Nephron progenitor cell (in vitro differentiated cells): ENCODE measurements at places on chromosomes 12 and 14.

DNA sequence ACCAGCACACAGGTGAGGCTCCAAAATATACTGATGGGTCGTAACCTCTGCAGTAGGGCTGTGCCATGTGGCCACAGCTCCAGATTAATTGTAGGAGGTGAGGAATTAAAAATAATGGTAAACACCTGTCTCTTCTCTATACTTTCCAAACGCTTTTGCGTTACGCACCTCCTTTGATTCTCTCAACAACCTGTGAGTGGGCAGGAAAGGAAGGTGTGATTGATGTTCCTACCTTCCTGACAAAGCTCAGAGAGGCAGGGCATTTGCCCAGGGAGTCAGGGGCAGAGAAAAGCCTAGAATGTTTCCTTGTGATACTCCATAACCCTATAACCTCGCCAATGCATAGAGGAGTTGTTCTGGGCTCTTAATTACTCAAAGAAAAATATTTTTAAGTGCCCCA is 124.9 kb downstream of the PRMT8 start:
- no peak for DNase-seq

DNA sequence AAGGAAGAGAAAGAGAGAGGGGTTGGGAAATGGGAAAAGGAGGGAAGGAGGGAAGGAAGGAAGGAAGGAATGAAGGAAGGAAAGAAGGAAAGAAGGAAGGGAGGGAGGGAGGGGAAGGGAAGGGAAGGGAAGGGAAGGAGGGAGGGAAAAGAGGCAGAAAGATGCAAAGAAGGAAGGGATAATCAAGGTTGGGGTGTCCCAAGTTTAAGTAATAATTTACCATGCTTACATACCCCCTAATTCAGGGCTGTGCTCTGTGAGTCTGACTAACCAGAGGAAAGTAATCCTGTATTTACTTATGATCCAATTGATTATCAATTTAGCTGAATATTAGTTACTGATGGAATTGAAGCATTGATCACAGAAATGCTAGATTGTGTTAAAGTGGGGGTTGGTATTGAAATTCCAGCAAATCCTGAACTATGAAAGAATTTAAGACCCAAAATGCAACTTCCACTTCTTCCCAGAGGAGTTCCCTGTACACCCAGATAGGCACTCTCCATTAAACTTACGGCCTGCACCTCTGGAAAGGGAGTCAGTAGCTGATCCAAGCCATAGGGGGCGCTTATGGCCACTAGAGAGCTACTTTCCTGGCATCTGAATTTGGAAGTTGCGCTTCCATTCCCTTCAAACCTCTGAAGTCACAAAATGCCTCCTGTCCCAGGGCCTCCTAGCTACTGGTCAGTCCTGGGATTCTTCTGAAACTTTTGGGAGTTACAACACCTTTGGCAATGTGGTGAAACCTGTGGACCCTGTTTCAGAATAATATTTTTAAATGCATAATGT is 162.7 kb upstream of the PWP1 start:
- no peak for DNase-seq

DNA sequence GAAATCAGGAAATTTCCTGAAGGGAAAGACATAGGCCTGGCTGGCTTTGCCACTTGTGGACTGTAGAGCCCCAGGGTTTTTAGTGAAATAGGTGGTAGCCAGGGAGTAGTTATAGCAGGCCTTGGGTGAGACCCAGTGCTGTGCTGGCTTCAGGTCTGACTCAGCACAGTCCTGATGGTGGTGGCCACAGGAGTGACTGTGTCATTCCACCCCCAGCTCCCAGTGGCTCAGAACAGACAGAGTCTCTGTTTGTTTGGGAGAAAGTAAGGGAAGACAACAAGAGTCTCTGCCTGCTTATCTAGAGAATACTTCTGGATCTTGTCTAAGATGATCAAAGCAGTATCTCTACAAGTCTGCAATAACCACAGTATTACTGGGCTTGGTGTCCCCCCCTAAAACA is 27.5 kb upstream of the OR6J1 start:
- DNase-seq, result no peak

- DNase-seq, result no peak
Measured at GRCh38 chr12:132437943-132438700, 51.8 kb upstream of the FBRSL1 start.

- no peak for DNase-seq
Measured at GRCh38 chr14:98945611-98946570, 326.1 kb downstream of the BCL11B start.

- DNase-seq, result no peak
Measured at GRCh38 chr12:129762436-129762835, 141.4 kb downstream of the TMEM132D start.

GRCh38 chr14:106291626-106292025 is 765.2 kb downstream of the TMEM121 start:
- DNase-seq, result no peak

GRCh38 chr12:14357486-14357885 is 8.0 kb upstream of the ATF7IP start:
- no peak for DNase-seq
